ENCODE measurements at places on chromosomes 11 and 22. TPM values are rescaled to one million over a fixed set of nuclear protein-coding genes. Genes with fewer than 3 reads are reported as not detected.
A peak's percentile ranks its signal among the peaks of the same experiment; 100 is the strongest.

The CD3D gene
- total RNA-seq, result not detected

The CARD18 gene
- not detected for total RNA-seq

The ART1 gene
- not detected for total RNA-seq

The WNT7B gene
- total RNA-seq, result 0.10 TPM

The OR51V1 gene
- not detected for total RNA-seq

The C1QTNF4 gene
- total RNA-seq, result not detected

DNA sequence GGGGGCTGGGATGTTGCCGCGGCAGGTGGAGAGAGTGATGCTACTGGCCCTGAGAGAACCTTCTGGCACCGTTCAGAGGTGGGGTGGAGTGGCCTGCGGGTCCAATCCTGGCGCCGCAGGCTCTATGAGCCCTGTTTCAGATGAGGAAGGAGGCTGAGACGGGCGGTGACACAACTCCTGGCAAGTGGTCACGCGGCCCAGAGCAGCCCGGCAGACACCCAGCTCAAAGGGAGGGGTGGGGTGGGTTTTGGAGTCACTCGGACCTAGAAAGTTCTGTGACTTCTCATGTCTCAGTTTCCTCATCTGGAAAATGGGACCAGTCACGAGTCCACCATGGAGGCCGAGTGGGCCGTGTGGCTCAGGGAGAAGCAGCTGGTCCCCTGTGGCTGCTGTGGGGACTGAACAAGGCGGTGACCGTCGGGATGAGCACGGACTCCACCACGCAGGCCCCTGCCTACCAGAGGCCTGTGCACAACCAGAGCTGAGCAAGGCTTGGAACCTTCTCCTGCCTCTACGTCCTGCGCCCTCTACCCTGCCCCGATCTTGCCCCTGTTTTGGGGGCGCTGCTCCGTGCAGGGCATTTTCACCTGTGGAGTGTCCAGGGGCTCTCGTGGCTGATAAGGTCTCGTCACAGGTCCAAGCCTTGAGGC, 3.7 kb downstream of the TSPO start:
- no peak overlapping the region for H3K27ac ChIP-seq
- H3K4me1 ChIP-seq, result peaks cover 18% of the 10 kb centered on the region
- H3K27me3 ChIP-seq, result peaks cover 4% of the 10 kb centered on the region
- no peak for DNase-seq
- peaks cover 3% of the 10 kb centered on the region for H3K36me3 ChIP-seq

- no peak overlapping the region for H3K27ac ChIP-seq
- peaks cover 21% of the 10 kb centered on the region for H3K27me3 ChIP-seq
- no peak for DNase-seq
- H3K4me3 ChIP-seq, result no peak overlapping the region
Observed at GRCh38 chr11:102499931-102500330, 30.6 kb downstream of the MMP7 start.

DNA sequence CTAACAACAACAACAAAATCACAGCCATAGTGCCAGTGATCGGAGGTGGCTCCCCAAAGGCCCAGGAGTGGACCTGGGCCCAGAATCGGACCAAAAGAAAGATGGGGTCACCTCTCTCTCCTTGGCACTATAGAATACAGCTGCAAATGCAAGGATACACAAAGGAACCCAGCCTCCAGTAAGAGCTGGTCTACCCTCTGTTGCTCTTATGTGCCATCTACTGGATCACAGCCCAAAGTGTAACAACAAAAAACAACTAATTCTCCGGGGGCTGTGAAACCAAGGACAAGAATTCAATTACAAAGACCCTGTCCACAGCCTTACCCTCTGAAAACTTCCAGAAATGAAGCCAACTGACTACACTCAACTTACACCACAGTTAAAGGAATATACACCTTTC, 21.6 kb downstream of the OR8G5 start:
- no peaks in the 10 kb centered on the region for H3K4me1 ChIP-seq
- no peaks in the 10 kb centered on the region for H3K27me3 ChIP-seq
- no peak overlapping the region for H3K4me3 ChIP-seq
- DNase-seq, result no peak

GRCh38 chr11:57568330-57568766, 876 bp upstream of the UBE2L6 start:
- peaks cover 1% of the 10 kb centered on the region for H3K27me3 ChIP-seq
- H3K27ac ChIP-seq, result peak overlapping the region; percentile 87
- H3K36me3 ChIP-seq, result no peaks in the 10 kb centered on the region
- peak overlapping the region; percentile 98 for H3K4me3 ChIP-seq

DNA sequence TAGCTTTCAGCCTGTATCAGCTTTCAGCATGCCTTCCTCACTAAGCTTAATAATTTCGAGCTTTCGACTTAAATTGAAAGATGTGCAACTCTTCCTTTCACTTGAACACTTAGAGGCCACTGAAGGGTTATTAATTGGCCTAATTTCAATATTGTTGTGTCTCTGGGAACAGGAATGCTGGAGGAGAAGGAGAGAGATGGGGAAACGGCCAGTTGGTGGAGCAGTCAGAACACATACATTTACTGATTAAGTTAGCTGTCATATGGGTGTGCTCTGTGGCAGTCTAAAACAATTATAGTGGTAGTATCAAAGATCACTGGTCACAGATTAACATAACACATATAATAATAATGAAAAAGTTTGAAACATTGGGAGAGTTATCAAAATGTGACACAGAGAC, 106.2 kb downstream of the LRRC32 start:
- no peak for DNase-seq
- no peaks in the 10 kb centered on the region for H3K36me3 ChIP-seq
- H3K27me3 ChIP-seq, result peaks cover 4% of the 10 kb centered on the region
- no peak overlapping the region for H3K4me3 ChIP-seq
- peaks cover 19% of the 10 kb centered on the region for H3K4me1 ChIP-seq

GRCh38 chr11:65555693-65556231, 2.4 kb downstream of the LTBP3 start:
- H3K27ac ChIP-seq, result peak overlapping the region; percentile 91
- peaks cover 55% of the 10 kb centered on the region for H3K4me1 ChIP-seq

- no peaks in the 10 kb centered on the region for H3K36me3 ChIP-seq
- H3K4me1 ChIP-seq, result no peaks in the 10 kb centered on the region
- no peak overlapping the region for H3K27ac ChIP-seq
- H3K27me3 ChIP-seq, result no peaks in the 10 kb centered on the region
- no peak for DNase-seq
Observed at GRCh38 chr11:106761240-106761639, 257.0 kb downstream of the GUCY1A2 start.

DNA sequence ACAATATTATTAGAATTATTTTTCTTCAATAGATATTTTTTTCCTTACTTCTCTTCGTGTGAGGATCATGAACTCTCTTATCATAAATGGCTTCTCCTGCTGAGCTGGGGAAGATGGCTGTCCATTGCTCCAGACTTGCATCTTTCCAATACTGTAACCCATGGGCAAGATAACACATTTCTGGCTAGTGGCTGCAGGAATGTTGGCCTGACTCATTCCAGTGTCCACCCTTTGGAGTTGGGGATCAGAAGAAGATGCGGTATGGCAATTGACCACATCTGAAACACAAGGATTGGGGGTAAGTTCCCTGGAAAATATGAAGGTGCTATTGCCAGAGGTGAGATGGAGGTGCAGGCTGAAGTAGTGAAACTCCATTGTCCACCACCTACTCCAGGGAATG, 92.8 kb downstream of the FAR1 start:
- no peak overlapping the region for H3K27ac ChIP-seq
- no peaks in the 10 kb centered on the region for H3K36me3 ChIP-seq
- H3K27me3 ChIP-seq, result peaks cover 3% of the 10 kb centered on the region
- H3K4me3 ChIP-seq, result no peak overlapping the region

DNA sequence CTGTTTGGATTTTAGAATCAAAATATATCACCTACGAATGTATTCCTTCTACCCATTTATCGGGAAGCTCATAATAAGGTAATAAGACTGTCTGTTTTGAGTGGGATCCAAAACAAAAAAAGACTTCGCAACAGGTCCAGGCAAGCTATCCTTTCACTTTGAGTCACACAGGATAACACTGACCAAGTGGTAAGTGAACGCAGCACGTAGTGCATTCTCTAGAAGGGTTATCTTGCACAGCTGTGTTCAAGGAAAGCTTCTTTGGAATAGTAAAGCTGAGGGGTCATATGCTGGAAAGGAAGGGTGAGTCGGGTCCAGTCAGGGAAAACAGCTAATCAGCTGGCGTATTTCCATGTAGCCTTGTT, 22.3 kb upstream of the NRGN start:
- peaks cover 44% of the 10 kb centered on the region for H3K27me3 ChIP-seq
- H3K4me1 ChIP-seq, result peaks cover 14% of the 10 kb centered on the region
- no peak overlapping the region for H3K27ac ChIP-seq
- no peaks in the 10 kb centered on the region for H3K36me3 ChIP-seq
- no peak for DNase-seq

DNA sequence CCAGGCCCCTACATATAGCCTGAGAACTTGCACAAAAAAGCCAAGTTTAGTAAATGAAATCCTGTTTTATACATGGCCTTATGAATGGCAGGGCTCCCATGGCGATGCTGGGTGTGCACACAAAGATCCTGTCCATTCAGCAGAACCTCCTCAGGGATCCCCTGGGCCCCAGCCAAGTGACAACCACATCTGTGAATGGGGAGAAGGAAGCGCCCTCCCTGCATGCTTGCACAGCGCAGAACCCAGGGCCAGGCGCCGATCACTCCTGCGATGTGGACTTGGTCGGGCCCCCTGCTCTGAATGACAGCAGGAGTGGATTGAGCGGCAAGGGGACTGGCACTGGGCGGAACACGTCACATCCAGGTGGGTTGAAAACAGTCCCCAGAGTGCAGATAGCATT, 4.5 kb upstream of the CDC42EP2 start:
- H3K27me3 ChIP-seq, result no peaks in the 10 kb centered on the region
- no peak for DNase-seq
- peaks cover 47% of the 10 kb centered on the region for H3K4me1 ChIP-seq
- H3K27ac ChIP-seq, result peak overlapping the region; percentile 64

- no peak for DNase-seq
- peaks cover 5% of the 10 kb centered on the region for H3K36me3 ChIP-seq
- no peaks in the 10 kb centered on the region for H3K27me3 ChIP-seq
- H3K4me3 ChIP-seq, result no peak overlapping the region
- H3K4me1 ChIP-seq, result peaks cover 50% of the 10 kb centered on the region
Observed at GRCh38 chr22:41939981-41940831, 6.7 kb downstream of the CENPM start.

- H3K27ac ChIP-seq, result no peak overlapping the region
- DNase-seq, result no peak
- peaks cover 32% of the 10 kb centered on the region for H3K4me1 ChIP-seq
- H3K27me3 ChIP-seq, result peaks cover 4% of the 10 kb centered on the region
Observed at GRCh38 chr11:119025541-119025940, 5.1 kb downstream of the SLC37A4 start.

DNA sequence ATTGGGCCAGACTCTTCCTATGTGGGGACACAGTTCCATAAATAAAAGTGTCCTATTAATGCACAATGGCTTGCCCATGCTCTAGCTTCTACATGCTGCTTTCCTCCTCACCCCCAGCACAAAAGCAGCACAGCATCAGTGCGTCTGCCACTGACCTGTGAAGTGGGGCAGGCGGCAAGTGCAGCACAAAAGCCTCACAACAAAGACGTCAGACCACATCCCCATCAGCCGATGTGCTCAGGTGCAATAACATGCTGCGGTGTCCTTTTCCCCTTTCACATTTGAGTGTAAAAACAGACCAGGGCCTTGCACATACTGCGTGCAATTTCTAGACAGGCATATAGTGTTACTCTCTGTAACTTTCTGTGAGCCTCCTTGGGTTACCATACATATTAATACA, 12.8 kb downstream of the DKK3 start:
- H3K36me3 ChIP-seq, result peaks cover 72% of the 10 kb centered on the region
- DNase-seq, result no peak
- no peak overlapping the region for H3K4me3 ChIP-seq
- peaks cover 93% of the 10 kb centered on the region for H3K4me1 ChIP-seq
- peak overlapping the region; percentile 50 for H3K27ac ChIP-seq

- peak overlapping the region; percentile 67 for H3K27ac ChIP-seq
- H3K27me3 ChIP-seq, result no peaks in the 10 kb centered on the region
- H3K4me3 ChIP-seq, result peak overlapping the region; percentile 71
- peaks cover 9% of the 10 kb centered on the region for H3K36me3 ChIP-seq
- peak; percentile 21 for DNase-seq
Observed at GRCh38 chr11:36010010-36010740, 66.3 kb downstream of the LDLRAD3 start.

GRCh38 chr11:64333556-64333955, 6.4 kb upstream of the CCDC88B start:
- no peak overlapping the region for H3K4me3 ChIP-seq
- no peak for DNase-seq
- no peak overlapping the region for H3K27ac ChIP-seq
- H3K27me3 ChIP-seq, result peaks cover 7% of the 10 kb centered on the region
- no peaks in the 10 kb centered on the region for H3K36me3 ChIP-seq

DNA sequence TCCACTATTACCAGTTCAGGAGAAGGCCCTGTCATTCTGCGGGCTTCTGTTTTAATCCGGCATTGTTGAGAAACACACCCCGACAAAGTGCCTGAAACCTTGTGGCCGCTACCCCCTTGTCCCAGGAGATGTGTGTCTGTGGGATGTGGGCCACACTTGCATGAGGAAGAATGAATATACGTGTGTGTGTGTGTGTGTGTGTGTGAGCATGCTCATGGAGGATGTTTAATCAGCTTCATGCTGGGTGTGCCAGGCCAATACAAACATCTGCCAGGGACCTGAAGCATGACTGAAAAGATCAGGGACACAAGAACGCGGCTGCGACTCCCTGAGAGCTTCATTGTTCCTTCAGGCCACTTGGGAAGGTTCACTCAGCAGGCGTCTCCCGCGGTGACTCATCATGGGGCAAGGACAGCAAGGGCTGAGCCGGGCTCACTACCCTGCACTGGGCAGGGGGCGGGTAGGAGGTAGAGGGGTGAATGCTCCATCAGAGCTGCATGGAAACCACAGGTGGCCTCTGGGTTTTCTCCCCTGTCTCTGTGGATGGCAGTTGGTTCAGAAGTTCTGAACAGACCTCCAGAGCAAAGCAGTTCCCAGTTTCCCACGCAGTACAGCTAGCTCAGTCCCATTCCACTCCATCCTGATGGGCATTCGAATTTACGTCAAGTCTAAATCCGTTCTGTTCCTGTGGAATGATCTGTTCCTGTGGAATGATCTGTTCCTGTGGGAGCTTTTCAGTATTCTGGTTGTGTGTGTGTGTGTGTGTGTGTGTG, 7.0 kb upstream of the MALAT1 start:
- H3K27ac ChIP-seq, result peak overlapping the region; percentile 99
- peak overlapping the region; percentile 81 for H3K4me3 ChIP-seq
- peak; percentile 98 for DNase-seq
- no peaks in the 10 kb centered on the region for H3K36me3 ChIP-seq
- peaks cover 91% of the 10 kb centered on the region for H3K4me1 ChIP-seq

GRCh38 chr11:46272816-46273427, 4.5 kb upstream of the CREB3L1 start:
- H3K36me3 ChIP-seq, result no peaks in the 10 kb centered on the region
- peak overlapping the region; percentile 76 for H3K4me3 ChIP-seq
- peak; percentile 63 for DNase-seq

- H3K27me3 ChIP-seq, result peaks cover 1% of the 10 kb centered on the region
- H3K27ac ChIP-seq, result no peak overlapping the region
- no peak overlapping the region for H3K4me3 ChIP-seq
- no peaks in the 10 kb centered on the region for H3K36me3 ChIP-seq
- H3K4me1 ChIP-seq, result peaks cover 79% of the 10 kb centered on the region
Observed at GRCh38 chr22:26892166-26893041, 235.0 kb downstream of the MIAT start.
